ENCODE measurements at places on chromosomes 2 and 18.

- peak; percentile 49 for DNase-seq
Measured at GRCh38 chr2:163681745-163682144, 54.1 kb downstream of the FIGN start.

- no peak for DNase-seq
Measured at GRCh38 chr2:19355014-19355405, 3.4 kb downstream of the OSR1 start.

- no peak for DNase-seq
Measured at GRCh38 chr2:138475277-138475776, 26.2 kb upstream of the SPOPL start.

- no peak for DNase-seq
Measured at GRCh38 chr2:3654531-3655225, 3.3 kb upstream of the ALLC start.

DNA sequence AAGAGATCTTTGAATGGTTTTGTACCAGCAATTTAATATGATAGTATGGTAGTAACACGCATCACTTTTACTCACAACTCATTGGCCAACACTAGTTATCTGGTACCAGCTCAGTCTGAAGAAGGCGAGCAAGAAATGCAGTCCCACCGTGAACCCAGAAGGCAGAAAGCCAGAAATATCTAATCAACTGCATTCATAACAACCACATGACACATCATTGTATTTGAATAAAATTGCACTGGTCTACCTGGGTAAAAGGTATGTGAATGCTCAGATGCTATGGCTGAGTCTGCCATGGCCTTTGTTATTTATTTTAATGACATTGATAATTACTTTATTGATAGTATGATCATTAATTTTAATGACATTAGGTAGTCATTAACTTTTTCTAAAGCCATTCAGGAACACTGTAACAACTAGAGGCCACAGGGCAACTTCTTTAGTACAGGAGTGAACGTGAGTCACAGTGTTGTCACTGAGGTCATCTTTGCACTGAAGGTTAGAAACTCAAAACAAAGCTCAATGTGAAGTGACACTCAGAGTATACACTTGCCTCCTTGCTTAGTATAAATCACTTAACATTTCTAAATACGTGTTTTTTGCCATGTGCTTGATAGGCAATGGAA, 475.6 kb upstream of the TNP1 start:
- DNase-seq, result no peak

DNA sequence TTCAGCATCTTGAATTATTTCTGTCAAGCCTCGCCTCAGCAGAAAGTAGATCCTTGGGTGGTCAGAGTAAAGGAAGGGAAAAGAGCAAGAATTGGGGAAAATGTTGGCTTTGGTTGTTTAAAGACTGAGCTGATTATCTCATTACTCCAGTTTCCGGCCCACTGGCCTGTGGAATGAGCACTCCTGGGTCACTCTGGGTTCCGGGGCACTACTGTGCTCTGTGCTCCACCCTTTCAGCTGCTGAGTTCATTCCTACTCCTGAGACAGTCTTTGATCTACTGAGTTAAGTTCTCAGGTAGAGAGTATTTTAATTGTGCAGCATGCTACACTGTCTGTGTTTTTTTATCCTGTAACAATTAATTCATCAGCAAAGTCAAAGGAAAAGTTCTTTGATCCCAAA, 427.7 kb downstream of the CDH2 start:
- DNase-seq, result no peak

DNA sequence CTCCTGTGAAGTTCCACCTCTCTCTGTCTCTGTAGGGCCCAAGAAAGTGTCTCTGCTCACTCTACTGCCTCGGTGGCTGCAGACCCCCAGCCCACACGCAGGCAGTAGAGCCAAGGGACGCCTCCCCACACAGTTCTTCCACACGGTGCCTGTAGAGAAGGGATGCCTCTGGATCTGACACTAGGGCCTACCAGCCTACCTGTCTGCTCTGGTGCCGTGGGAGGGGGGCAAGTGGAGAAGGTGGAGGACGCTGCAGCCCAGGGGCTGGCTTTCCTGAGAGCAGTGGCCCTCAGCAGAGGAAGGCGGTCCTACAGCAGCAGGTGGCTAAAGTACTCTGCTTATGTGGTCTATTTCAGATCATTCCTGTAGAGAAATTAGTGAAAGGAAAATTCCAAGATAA, 9.0 kb upstream of the TMEM214 start:
- no peak for DNase-seq

GRCh38 chr2:231722721-231723307, 14.5 kb downstream of the PTMA start:
- no peak for DNase-seq

- no peak for DNase-seq
Measured at GRCh38 chr2:27800856-27801255, 29.3 kb downstream of the MRPL33 start.
